ENCODE measurements at places on chromosomes 5 and 9.

DNA sequence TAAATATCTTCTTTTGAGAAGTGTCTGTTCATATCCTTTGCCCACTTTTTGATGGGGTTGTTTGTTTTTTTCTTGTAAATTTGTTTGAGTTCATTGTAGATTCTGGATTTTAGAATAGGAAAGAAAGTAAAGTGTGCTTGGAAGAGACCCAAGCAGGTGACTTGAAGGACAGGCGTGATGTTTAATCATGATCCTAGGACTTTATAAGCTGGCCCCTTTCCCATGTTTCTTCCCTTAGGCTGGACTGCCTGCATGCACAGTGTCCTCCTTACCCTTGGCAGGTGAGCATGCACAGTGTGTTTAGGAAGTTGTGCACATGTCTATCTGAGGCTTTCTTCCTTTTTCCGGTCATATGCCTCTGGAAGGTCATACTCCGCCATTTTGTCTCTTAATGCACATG is 61.3 kb downstream of the ISOC1 start:
- no peak for DNase-seq

- DNase-seq = no peak
These were observed 284.4 kb downstream of the PIK3R1 start for GRCh38 chr5:68499987-68500386.

DNA sequence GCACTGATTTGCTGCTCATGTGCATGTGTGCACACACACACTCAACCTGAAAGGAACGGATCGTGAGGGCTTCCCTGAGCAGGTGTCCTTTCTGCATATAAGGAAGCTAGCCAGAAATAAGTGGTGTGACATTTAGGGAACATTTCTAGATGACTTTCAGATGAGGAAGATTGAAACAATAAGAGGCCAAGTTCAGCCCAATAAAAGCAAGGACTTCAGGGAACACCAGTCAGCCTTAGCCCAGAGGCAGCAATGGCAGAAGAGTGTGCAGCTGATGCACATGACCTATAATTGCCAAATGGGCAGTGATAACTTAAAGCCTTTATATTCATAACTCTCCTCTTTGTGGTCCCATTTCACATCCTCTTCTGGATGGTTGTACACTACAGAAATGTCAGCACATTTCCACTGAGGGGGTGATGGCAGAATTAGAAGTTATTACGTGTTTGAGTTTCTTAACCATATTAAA is 255.5 kb downstream of the TRIM32 start:
- DNase-seq = no peak

DNA sequence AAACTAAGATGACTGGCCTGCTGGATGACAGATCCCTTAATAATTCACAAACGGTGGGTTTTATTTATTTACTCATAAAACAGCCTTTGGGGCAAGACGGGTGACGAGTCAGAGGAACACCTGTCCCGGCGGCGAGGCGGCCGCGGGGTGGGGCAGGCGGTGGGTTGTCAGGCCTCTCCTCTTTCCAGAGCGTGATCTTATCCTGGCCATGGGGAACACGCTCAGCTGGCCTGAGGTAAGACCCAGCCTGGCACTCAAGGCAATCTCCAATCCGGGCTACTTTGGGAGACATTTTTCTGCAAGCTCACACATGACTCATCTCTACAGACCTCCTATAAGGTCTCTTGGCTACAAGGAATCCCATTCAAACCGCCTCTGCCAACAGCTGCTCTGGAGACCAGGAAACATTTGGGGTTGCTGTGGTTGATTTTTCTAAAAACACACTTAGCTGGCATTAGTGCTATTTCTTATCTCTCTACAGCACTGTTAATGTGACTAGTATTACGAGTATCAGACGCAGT is 6.3 kb downstream of the RAPGEF1 start:
- DNase-seq = no peak

DNA sequence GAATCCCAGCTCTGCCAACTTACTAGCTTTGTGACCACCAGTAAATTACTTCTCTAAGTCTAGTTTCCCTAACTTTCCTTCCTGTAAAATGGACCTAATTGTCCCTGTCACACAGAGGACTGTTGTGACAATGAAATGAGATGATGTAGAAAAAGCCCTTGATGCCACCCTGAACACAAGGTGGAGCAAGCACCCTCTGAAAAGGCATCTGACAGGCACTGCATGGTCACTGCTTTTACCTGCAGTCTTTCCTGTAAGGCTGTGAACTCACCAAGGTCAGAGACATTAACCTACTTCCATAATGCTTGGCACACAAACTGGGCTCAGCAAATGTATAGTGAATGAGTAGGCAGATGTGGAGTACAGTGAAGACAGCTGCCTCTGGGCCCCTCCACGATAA is 6.1 kb downstream of the SLC31A2 start:
- no peak for DNase-seq

GRCh38 chr9:68706363-68707201 is 1.5 kb downstream of the PIP5K1B start:
- no peak for DNase-seq

GRCh38 chr9:117744369-117744768 is 40.2 kb downstream of the TLR4 start:
- no peak for DNase-seq

DNA sequence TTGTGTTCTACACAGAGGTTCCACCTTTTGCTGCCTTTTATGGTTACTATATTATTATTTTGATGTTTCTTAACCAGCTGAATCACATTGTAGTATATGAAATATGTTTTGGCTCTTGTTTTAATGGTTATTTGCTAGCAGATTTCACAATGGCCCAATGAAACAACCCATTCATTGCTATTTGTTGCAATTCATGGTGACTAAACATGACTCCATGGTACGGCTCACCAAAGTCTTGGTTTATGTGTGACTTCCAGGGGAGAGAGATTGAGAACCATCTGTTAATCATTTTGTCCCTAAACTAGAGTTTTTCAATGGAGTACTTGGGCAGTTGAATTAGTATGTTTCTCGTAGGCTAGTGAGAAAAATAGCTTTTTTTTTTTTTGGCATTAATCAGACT is 108.4 kb downstream of the GHR start:
- DNase-seq = no peak

- DNase-seq = no peak
These were observed 76.7 kb downstream of the GRAMD2B start for GRCh38 chr5:126499853-126500342.

GRCh38 chr5:179763215-179763945 is 30.4 kb upstream of the LTC4S start:
- no peak for DNase-seq

GRCh38 chr9:129868023-129868871 is 33.0 kb downstream of the USP20 start:
- DNase-seq = no peak

- no peak for DNase-seq
These were observed 297.1 kb upstream of the CD180 start for GRCh38 chr5:67493676-67494075.

- no peak for DNase-seq
These were observed 37.6 kb upstream of the MAN2A1 start for GRCh38 chr5:109652096-109652495.

GRCh38 chr9:5510360-5510931 is at the start of gene PDCD1LG2:
Gene PDCD1LG2, plus strand, starts transcription at chr9:5510531. Its CDS starts 12,016 bp downstream, at chr9:5522547.
- DNase-seq = peak; percentile 29

- DNase-seq = no peak
These were observed 13.6 kb downstream of the OTULINL start for GRCh38 chr5:14595189-14595588.

- DNase-seq = peak; percentile 7
These were observed 68.4 kb downstream of the ANXA1 start for GRCh38 chr9:73219985-73220626.

GRCh38 chr9:123541411-123541810 is 185.4 kb downstream of the CRB2 start:
- no peak for DNase-seq

- DNase-seq = no peak
These were observed 1.5 kb upstream of the ZNF367 start for GRCh38 chr9:96419691-96419969.

- DNase-seq = no peak
These were observed 170.2 kb downstream of the RANBP17 start for GRCh38 chr5:171031977-171032376.

DNA sequence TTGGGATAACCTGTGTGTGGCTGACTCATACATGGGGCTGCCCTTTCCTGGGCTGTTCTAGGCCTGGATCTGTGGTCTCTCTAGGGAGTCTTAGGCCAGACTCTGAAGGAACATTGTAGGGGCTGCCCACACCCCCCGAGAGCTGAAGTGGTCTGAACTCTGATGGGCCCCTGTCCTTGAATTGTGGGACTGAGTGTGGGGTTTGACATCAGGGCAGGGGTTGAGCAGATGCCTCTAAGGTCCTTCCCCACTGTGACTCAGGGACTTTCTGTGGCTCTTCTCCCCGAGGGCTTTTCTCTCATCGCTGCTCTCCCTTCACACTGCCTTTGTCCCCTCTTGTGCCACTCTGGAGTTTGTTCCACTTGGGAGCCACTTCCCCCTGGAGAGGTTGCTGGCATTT is 215.0 kb downstream of the MELK start:
- DNase-seq = no peak

DNA sequence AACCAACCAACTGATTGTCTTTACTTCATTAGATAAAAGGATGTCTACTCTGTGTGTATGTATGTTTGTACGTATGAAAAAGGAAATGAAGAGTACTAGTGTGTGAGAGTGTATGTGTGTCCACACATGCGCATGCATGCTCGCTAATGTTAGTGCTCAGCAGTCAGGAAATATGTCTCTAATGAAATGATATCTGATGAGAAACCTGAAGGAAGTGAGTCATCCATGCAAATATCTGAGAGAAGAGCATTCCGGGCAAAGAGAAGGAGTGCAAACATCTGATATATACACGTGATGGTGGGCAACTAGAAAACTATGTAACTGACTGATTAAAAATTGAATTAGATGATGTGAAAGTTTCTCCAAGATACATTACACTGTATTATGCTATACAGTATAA is 29.6 kb upstream of the UGCG start:
- no peak for DNase-seq

- DNase-seq = no peak
These were observed 295.7 kb downstream of the MED10 start for GRCh38 chr5:6082685-6083084.

DNA sequence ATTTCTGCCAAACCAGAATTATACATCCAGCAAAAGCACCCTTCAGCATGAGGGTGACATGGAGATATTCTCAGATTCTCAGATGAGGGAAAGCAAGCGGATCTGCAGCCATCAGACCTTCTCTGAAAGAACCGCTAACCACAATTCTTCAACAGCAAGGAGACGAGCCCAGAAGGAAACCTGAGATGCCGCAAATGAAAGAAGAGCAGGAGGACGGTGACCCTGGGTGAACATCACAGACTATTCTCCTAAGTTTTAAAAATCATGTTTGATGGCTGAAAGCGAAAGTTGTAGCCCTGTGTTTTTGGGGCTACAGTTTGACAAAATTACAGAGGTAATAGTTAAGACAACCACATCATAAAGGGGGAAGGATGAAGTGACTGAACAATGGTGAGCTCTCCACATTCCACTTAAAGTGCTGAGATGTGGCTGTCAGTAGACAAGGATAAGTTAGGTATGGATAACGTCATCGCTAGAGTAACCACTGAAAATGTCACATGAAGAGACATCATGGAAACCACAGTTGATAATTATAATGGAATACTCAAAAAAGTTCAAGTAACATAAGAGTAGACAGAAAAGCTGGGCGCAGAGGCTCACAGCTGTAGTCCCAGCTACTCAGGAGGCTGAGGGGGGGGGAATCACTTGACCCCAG is 31.5 kb upstream of the NSMF start:
- DNase-seq = no peak

GRCh38 chr5:132952829-132953228 is 10.6 kb downstream of the AFF4 start:
- DNase-seq = no peak

GRCh38 chr9:127426756-127427155 is 2.6 kb downstream of the ZNF79 start:
- no peak for DNase-seq

DNA sequence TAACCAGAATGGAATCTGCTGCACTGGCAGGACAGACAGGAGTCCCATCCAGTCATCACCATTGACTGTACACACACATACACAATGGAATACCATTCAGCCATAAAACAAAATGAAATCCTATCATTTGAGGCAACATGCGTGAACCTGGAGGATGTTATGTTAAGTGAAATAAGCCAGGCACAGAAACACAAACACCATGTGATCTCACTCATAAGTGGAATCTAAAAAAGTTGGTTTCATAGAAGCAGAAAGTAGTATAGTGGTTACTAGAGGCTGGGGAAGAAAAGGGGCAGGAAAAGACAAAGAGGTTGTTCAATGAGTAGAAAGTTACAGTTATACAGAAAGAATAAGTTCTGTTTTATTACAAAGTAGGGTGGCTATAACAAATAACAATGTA is 884.0 kb upstream of the ACO1 start:
- no peak for DNase-seq

DNA sequence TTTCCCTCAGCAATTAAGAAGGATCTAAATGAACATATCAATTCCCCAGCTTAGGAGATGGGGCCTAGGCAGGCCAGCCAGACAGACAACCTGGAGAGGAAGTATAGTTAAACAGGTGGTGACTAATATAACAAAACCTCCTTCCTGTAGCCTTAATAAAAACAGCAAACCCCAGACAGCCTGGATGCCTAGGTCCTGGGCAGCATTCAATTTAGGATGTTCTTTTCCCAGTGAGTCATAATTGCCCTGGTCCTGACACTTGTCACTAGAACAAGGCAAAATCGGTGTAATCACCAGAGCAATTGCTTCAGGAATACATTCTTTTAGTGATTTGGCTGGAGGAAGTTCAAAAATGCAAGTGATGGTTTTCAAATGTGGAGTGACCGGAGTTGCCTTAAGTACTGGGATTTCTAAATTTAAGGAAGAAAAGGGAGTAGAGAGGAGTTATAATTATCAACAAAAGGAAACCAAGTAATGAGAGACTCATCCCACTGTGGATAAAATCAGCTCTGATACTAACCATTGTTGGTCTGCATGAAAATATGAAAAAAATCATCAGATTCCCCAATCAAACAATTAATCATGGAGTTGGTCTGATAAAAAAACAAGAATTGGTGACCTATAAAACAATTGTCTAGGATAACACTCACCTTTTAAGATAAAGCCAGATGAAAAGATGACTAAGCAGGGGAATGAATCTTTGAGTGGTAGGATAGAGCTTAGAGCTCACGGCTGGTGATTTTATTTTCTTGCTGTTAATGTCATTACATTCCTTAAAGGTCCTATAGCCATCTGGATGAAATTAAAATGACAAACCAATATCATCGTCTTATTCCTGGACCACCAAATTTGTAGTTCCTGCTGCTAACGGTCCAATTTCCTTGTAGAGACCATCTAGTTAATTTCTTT is 39.0 kb upstream of the TARS1 start:
- no peak for DNase-seq

- no peak for DNase-seq
These were observed 5.7 kb downstream of the NKD2 start for GRCh38 chr5:1014346-1014745.

All from stimulated activated CD4-positive, alpha-beta T cell treated with anti-CD3 and anti-CD28 coated beads, Interleukin-1b, Interleukin-23, amount 100 ng/mL, for 1 hour (primary cell).